ENCODE measurements at places on chromosomes 16 and 17.

- no peak for DNase-seq
These were observed 29.9 kb downstream of the CFAP20 start for GRCh38 chr16:58099097-58099955.

DNA sequence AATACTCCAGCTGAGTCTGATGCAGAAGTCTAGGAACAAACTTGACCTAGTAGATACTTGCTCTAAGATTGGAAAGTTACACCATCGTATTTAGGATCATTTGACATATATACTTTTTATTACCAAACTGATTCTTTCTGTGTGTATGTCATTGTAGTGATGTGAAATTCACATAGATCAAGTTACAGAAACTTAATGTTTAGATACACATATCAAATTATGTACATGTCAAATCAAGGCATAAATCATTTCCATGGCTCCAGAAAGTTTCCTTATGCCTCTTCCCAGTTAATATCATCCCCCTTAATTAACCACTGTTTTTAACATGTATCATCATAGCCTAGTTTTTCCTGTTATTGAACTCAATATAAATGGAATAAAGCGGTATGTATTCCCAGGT, 292.0 kb upstream of the CDH11 start:
- DNase-seq, result no peak

GRCh38 chr16:12758031-12758669, 45.5 kb downstream of the CPPED1 start:
- DNase-seq, result no peak

- DNase-seq, result no peak
These were observed 105.8 kb upstream of the GSE1 start for GRCh38 chr16:85507342-85507741.

- DNase-seq, result no peak
These were observed 34.1 kb upstream of the ELAC2 start for GRCh38 chr17:13051915-13052314.

DNA sequence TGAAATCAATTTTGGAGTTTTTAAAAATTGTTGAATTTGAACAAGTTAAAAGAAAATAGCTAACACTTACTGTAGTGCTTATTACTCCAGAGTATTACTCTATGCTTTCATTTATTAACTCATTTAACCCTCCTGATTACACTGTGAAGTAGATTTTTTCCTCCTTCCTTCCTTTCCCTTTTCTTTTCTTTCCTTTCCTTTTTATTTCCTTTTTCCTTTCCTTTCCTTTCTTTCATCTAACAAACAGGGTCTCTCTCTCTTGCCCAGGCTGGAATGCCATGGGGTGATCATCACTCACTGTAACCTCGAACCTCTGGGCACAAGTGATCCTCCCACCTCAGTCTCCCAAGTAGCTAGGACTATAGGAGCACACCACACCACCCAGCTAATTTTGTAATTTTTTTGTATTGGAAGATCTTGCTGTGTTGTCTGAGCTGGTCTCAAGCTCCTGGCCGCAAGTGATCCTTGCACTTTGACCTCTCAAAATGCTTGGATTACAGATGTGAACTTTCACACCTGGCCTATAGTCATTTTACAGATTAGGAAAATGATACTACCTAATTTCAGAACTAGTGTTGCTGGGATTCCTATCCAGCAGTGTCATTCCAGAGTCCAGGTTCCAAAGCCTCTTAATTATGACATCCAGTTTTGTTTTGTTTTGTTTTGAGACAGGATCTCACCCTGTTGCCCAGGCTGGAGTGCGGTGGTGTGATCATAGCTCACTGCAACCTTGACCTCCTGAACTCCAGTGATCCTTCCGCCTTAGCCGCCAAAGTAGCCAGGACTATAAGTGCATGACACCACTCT, 59.9 kb downstream of the TAOK1 start:
- no peak for DNase-seq

DNA sequence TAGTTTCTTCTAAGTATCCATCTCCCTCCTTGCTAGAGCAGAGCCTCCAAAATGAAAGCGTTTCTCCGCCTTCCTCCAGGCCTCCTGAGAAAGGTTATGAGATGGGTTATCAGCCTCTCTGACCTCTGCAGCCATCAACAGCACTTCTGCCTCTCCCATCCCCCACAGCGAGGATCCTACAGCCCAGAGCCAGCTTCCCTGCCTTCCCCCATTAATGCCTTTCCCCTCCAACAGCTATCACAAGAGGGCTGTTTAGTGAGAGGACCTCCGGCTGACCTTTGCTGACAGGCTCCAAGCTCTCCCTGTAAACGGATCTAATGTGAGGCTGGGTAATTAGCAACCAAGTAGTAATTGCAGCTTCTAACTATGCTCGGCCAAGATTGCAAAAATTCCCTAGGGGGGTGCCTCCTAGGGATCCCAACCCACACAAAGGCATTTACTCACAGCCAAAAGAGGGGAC, 55.8 kb downstream of the ZFHX3 start:
- peak; percentile 19 for DNase-seq

DNA sequence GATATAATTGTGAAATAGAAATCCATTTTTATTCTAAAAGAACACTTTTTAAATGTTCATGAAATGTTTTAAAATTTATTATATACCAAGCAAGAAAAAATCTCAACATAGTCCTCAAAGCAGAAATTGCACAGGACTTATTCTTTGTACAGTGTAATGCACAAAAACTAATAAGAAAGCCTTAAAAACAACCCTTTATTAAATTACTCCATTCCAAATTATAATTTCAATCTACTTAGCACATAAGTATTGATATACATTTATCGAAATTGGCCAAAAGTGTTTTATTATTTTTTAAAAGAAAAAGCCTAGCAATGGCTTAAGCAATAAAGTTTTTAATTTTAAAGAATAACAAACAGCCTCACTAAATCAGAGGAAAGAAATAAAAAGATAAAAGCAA, 19.1 kb downstream of the NLRC5 start:
- no peak for DNase-seq

GRCh38 chr17:21300601-21301571, 16.4 kb downstream of the MAP2K3 start:
- no peak for DNase-seq

- DNase-seq, result no peak
These were observed 2.6 kb downstream of the MXRA7 start for GRCh38 chr17:76707985-76708807.

- DNase-seq, result no peak
These were observed 23.3 kb downstream of the SLC5A11 start for GRCh38 chr16:24869033-24869432.

- DNase-seq, result no peak
These were observed 11.1 kb downstream of the TLE7 start for GRCh38 chr16:71430744-71431143.

GRCh38 chr17:7097940-7098339, 16.7 kb downstream of the ASGR2 start:
- no peak for DNase-seq

- no peak for DNase-seq
These were observed 83.3 kb upstream of the C16orf82 start for GRCh38 chr16:26983426-26983825.

GRCh38 chr16:228151-228851, 948 bp downstream of the LUC7L start:
- DNase-seq, result peak; percentile 30

DNA sequence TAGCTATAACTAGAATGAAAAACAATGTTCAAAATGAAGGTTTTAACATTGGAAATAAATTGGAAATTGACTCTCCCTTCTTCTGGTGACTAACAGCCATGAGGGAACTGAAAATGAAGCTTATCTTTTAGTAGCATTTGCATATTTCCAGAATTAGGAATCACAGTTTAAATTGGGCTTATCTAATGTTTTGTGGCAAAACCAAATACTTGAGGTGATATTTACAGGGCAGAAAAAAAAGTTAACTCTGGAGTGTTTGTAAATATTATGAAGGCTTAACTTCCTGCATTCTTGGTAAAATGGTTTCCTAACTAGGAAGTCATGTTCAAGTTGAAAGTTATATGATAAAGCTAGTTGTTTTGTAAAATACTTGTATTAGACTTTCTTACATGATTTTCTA, 96.4 kb upstream of the SOX9 start:
- DNase-seq, result no peak

DNA sequence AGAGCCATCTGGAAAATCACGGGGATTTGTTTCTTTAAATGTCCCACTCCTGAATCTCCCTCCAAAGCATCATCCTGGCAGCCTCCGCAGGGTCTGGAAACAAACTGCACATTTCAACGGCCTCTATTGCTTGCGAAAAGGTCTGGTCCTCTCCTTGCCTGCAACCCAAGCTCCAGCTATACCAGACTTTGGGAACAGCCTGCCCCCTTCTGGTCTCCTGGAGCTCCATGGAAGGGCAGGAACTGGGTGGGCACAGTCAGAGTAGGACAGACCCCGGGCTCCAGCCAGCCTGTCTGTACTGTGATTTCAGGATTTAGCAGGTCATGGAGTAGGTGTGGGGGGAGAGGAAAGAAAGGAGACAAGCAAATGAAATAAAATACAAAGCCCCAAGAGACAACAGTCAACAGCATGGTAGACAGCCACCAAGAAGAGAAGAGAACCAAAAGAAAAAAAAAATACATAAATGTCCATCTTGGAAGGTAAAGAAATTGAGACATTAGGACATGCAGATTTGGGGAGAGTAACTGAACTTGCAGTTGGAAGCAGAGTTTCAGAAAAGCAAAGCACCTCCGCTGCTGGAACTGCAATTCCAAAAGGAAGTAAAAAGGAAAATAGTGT, 2.7 kb downstream of the XYLT1 start:
- DNase-seq, result peak; percentile 45

DNA sequence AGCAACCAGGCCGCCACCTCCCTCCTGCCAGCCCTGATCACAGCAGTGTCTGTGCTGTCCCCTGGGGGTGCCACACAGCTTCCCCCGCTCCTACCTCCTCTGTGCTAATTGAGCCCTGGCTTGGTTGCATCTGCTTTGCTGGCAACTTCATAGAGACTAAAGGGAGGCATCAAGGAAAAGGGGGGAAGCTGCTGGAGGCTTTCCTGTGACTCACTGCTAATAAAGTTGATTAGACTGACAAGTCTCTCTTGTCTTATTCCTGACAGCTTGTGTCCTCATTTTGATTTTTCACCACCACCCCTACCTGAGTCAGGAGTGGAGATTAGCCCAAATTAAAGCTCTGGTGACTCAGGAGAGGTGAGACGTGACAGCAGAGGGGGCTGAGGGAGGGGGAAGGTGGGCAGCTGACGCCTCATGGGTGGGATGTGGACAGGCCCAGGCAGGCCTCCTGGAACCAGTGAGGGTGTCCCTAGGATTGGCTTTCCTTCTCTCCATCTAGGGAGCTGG, 310.0 kb downstream of the CBLN1 start:
- DNase-seq, result no peak

GRCh38 chr16:55411231-55411630, 67.8 kb upstream of the MMP2 start:
- no peak for DNase-seq

DNA sequence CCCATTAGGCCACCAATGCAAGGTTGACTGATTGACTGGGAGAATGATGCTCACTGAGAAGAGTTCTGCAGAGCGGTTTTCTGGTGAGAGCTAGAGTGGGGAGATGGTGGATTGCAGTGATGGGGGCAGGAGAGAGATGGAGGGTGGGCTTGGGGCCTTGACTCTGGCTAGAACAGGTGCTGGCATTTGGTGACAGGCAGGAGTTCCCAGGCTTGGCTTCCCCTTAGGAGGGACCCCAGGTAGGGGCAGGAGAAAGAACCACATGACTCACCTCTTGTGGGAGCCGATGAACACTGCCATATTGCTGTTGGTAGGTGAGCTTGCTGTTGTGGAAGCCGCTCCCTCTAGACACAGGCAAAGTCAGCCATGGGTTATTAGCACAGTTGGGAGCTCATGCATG, 8.0 kb downstream of the CD300LB start:
- DNase-seq, result no peak

DNA sequence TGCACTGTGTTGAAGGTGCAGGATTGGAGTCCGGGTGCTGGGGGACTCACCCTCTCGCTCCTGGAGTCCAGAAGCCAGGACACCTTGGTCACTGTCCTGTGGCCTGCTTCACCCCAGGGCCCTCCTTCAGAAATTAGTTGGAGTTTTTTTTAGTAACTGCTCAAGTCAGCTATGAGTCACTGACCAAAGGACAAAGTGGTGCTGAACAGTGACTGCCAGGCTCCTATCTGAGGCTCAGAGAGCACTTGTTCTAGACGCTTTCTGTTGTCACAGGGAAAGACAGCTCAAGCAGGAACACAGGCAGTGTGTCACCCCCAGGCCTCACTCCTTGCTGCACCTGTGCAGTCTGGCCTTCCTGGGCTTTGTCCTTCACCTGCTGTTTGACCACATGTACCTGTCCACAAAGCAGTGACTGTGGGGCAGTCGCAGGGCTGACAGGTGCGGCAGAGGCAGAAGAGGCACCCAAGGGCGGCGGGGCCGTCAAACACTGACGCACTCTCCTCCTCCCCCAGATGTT, 4.1 kb upstream of the FAAP100 start:
- no peak for DNase-seq

DNA sequence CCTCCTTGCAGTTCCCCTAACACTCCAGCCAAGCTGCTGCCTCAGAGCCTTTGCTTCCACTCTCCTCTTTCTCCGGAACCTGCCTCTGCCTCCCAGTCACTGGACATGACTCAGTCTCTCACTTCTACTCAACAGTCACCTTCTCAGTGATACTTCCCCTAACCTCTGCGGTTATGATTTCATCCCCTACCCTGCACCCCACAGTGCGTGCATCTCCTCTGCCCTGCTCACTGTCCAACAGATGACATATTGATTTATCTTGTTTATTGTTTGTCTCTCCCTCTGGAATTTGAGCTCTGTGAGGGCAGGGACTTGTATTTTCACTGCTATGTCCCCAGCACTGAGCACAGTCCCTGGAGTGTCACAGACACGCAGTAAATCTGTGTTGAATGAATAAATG, 100.7 kb downstream of the CYLD start:
- no peak for DNase-seq

GRCh38 chr16:17083628-17084027, 387.1 kb downstream of the XYLT1 start:
- no peak for DNase-seq

GRCh38 chr17:79117905-79118487, 43.4 kb downstream of the ENGASE start:
- DNase-seq, result no peak

DNA sequence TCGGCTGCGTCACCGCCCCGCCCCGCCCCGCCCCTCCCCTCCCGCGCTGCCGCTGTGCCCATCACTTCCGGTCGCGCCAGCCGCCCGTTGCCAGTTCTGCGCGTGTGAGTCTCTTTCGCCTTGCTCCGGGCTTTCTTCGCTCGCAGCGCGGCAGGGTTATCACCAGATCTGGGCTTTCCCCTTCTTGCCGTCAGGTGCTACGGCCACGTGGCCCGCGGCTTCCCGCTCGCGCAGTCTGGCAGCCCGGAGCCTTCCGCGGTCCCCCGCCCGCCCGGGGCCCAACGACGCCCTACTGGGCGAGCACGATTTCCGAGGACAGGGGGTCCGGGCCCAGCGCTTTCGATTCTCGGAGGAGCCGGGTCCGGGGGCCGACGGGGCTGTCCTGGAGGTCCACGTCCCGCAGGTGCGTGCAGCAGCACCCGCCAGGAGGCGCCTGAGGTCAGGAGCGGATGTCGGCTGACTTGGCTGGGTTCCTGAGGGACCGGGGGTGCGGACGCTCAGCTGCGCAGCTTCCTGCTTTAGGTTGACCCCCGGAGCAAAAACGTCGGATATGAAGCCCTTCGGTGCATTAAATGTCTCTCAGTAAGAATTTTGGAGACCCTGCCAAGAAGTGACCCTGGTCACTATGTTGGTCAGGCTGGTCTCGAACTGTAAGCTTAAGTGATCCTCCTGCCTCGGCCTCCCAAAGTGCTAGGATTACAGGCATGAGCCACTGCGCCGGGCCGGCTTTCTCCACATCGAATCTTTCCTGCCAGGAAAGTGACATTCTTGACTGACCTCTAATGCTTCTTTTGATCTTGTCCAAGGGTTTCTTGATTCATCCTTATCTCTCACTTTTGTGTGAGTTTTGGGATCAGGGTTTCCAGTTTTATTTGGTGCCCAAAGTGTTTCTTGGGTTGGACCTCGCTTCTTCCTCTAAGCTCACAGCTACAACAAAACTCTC, at the start of gene METTL23:
TSS of gene METTL23 (plus strand) at position 64 of the 943 bp plus-strand sequence. CDS start 2,872 bp downstream, outside the sequence.
- peak; percentile 74 for DNase-seq

Measured in COLO829 (cell line).